ENCODE measurements at places on chromosomes 1 and 21. TPM values are rescaled to one million over a fixed set of nuclear protein-coding genes. Genes with fewer than 3 reads are reported as not detected.

Gene TAF1A
- 20.5 TPM for total RNA-seq

- no peaks in the 10 kb centered on the region for H3K27me3 ChIP-seq
- H3K4me3 ChIP-seq = no peak overlapping the region
- DNase-seq = no peak
- no peak overlapping the region for H3K27ac ChIP-seq
These were observed 11.0 kb upstream of the ZFP69B start for GRCh38 chr1:40439247-40439646.

GRCh38 chr1:207309745-207310273, 11.7 kb upstream of the CD55 start:
- peak overlapping the region; percentile 37 for H3K27ac ChIP-seq
- peak overlapping the region; percentile 56 for H3K4me3 ChIP-seq
- H3K4me1 ChIP-seq = peaks cover 19% of the 10 kb centered on the region
- no peaks in the 10 kb centered on the region for H3K27me3 ChIP-seq
- peak; percentile 22 for DNase-seq
- H3K36me3 ChIP-seq = no peaks in the 10 kb centered on the region

GRCh38 chr1:100721526-100722207, 2.1 kb downstream of the VCAM1 start:
- peaks cover 8% of the 10 kb centered on the region for H3K27me3 ChIP-seq
- no peak for DNase-seq
- no peaks in the 10 kb centered on the region for H3K36me3 ChIP-seq
- H3K4me3 ChIP-seq = no peak overlapping the region
- H3K4me1 ChIP-seq = no peaks in the 10 kb centered on the region

GRCh38 chr1:98398649-98399048, 262.9 kb upstream of the SNX7 start:
- H3K27ac ChIP-seq = no peak overlapping the region
- H3K4me1 ChIP-seq = no peaks in the 10 kb centered on the region
- H3K27me3 ChIP-seq = no peaks in the 10 kb centered on the region
- DNase-seq = no peak
- H3K4me3 ChIP-seq = no peak overlapping the region
- no peaks in the 10 kb centered on the region for H3K36me3 ChIP-seq

GRCh38 chr1:7229186-7229585, 443.9 kb downstream of the CAMTA1 start:
- H3K27me3 ChIP-seq = peaks cover 6% of the 10 kb centered on the region
- H3K4me1 ChIP-seq = no peaks in the 10 kb centered on the region
- H3K36me3 ChIP-seq = no peaks in the 10 kb centered on the region
- H3K4me3 ChIP-seq = no peak overlapping the region
- DNase-seq = no peak

DNA sequence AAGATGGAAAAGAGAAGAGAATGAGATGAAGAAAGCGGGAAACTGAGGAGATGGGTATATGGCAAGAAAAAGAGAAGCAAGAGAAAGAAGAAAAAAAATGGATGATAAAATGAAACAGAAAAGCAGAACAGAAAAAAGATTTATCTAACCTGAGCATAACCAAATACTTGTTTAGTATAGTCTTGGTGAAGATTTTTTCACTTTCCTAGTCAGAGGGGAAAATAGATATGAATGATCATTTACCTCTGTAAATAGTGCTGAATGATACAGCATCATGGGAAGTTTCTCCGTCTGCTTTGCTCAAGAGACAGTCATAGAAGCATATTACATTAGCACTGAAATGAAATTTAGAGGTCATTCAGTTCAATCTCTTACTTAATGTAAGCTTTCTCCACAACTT, 36.1 kb upstream of the PLPPR4 start:
- H3K27me3 ChIP-seq = peaks cover 4% of the 10 kb centered on the region
- H3K4me1 ChIP-seq = no peaks in the 10 kb centered on the region
- no peak overlapping the region for H3K27ac ChIP-seq
- no peak overlapping the region for H3K4me3 ChIP-seq

- no peak overlapping the region for H3K27ac ChIP-seq
- H3K36me3 ChIP-seq = no peaks in the 10 kb centered on the region
- no peak overlapping the region for H3K4me3 ChIP-seq
- DNase-seq = no peak
- no peaks in the 10 kb centered on the region for H3K27me3 ChIP-seq
These were observed 49.8 kb downstream of the ITSN1 start for GRCh38 chr21:33691945-33692603.

Gene NTRK1
- total RNA-seq = not detected

- peaks cover 4% of the 10 kb centered on the region for H3K27me3 ChIP-seq
- H3K4me3 ChIP-seq = no peak overlapping the region
- H3K27ac ChIP-seq = no peak overlapping the region
- no peaks in the 10 kb centered on the region for H3K36me3 ChIP-seq
These were observed 2.3 kb downstream of the MAGI3 start for GRCh38 chr1:113392541-113393128.

DNA sequence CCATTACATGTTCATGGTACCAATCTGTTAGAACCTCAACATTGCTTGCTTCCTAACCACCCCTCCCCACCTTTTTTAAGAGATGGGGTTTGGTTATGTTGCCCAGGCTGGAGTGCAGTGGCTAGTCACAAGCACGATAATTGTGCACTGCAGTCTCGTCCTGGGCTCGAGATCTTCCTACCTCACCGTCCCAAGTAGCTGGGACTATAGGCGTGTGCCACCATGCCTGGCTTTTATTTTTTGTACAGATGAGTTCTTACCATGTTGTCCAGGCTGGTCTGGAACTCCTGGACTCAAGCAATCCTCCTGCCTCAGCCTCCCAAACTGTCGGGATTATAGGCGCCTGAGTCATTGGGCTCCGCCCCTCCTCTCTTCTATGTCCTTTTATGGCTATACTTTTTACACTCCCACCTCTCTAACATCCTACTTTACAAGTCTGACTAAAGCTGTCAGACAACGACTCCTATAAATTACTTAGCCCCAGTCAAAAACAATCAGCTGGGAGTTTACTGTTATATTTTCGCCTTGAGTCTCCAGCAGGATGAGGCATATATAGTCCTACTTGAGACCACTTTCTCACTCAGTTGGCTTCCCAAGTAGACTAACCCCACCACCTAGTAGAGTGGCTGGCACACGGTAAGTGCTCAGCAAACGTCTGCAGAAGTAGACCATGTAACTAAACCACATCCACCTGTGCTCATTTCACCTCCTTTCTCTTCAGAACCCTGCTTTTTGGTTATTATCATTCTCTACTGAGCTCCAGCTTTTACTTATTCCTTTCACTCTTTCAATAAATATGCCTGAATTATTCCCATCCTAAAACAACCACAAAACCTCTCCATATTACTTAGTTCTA, 13.8 kb downstream of the ENSA start:
- H3K4me3 ChIP-seq = peak overlapping the region; percentile 53
- peaks cover 72% of the 10 kb centered on the region for H3K4me1 ChIP-seq
- peaks cover 54% of the 10 kb centered on the region for H3K36me3 ChIP-seq
- H3K27me3 ChIP-seq = no peaks in the 10 kb centered on the region
- peak; percentile 36 for DNase-seq
- peak overlapping the region; percentile 70 for H3K27ac ChIP-seq

Gene ZBTB18
- total RNA-seq = 7.2 TPM

GRCh38 chr1:62282909-62283755, 36.1 kb downstream of the KANK4 start:
- no peak for DNase-seq
- no peaks in the 10 kb centered on the region for H3K36me3 ChIP-seq
- peaks cover 8% of the 10 kb centered on the region for H3K27me3 ChIP-seq
- H3K4me3 ChIP-seq = no peak overlapping the region
- no peak overlapping the region for H3K27ac ChIP-seq
- peaks cover 3% of the 10 kb centered on the region for H3K4me1 ChIP-seq

DNA sequence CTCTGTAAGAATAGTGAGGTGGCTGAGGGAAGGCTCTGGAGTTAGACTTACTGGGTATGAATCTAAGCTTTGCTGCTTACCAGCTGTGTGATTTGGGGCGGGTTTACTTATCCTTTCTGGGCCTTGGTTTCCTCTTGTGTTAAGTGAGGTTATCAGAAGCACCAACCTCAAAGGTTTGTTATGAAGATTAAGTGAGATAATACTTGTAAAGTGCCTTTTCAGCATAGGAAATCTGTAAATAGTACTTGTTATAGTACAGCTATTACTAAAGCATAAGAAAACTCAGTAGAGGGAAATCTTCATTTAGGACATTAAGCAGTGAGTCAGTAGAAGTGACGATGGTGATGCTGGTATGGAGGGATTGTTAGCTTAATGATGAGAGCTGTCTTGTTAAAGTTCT, 12.1 kb downstream of the HHAT start:
- H3K4me1 ChIP-seq = peaks cover 25% of the 10 kb centered on the region
- H3K4me3 ChIP-seq = no peak overlapping the region
- no peaks in the 10 kb centered on the region for H3K36me3 ChIP-seq

Gene FAM72C
- 43.3 TPM for total RNA-seq

- H3K4me1 ChIP-seq = peaks cover 15% of the 10 kb centered on the region
These were observed 33.2 kb downstream of the PIK3R3 start for GRCh38 chr1:46099215-46099614.

Gene SELL
- 365 TPM for total RNA-seq

DNA sequence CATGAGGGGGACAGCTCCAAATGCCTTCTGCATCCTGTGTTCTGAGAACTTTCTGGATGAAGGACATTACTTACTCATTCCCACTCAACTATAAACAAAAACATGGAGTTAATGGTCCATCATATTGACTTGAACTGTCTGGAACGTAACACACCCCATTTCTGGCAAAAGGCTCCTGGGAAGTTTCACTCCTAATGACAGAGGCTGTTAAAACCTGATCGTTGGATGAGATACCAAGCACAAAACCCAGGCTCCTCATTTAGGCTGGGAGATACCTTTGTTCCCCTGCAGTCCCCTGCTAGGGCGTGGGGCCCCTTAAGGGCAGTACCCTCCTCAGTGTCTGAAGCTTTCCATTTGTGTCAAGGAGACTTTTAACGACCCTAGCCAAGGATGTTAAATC, 78.9 kb downstream of the RHOU start:
- H3K4me1 ChIP-seq = peaks cover 24% of the 10 kb centered on the region
- no peaks in the 10 kb centered on the region for H3K27me3 ChIP-seq
- no peak overlapping the region for H3K27ac ChIP-seq
- no peaks in the 10 kb centered on the region for H3K36me3 ChIP-seq
- DNase-seq = no peak

DNA sequence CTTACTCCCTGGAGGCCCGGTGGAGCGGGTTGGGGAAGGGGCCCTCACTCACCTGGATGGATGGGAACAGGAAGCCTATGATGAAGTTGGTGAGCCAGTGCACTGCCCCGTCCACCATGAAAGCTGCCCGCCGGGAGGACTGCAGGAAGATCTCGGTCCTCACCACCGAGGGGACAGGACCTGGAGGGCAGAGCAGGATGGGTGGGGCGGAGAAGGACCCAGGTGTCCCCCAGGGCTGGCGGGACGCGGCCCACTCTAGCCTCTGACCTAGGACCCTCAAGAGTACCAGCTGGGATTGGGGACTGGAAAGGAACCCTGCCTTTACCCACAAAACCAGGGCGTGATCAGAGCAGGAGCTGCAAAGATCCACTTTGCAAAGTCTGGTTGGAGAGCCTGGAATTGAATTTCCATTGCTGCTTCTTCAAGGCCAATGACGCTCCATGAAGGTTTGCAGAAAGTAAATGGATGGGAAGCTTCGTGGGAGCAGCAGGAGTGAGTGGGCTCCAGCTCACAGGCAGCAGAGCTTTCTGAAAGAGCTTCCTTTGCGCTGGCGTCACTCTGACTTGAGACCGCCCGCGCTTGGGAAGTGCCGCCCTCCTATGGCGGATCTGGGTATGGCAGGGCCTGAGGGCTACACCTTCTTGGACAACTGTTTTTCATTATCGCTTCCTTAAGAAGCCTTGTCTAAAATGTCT, 21.4 kb downstream of the SLC2A7 start:
- H3K27me3 ChIP-seq = no peaks in the 10 kb centered on the region
- H3K27ac ChIP-seq = no peak overlapping the region
- no peaks in the 10 kb centered on the region for H3K36me3 ChIP-seq
- peak overlapping the region; percentile 24 for H3K4me3 ChIP-seq

DNA sequence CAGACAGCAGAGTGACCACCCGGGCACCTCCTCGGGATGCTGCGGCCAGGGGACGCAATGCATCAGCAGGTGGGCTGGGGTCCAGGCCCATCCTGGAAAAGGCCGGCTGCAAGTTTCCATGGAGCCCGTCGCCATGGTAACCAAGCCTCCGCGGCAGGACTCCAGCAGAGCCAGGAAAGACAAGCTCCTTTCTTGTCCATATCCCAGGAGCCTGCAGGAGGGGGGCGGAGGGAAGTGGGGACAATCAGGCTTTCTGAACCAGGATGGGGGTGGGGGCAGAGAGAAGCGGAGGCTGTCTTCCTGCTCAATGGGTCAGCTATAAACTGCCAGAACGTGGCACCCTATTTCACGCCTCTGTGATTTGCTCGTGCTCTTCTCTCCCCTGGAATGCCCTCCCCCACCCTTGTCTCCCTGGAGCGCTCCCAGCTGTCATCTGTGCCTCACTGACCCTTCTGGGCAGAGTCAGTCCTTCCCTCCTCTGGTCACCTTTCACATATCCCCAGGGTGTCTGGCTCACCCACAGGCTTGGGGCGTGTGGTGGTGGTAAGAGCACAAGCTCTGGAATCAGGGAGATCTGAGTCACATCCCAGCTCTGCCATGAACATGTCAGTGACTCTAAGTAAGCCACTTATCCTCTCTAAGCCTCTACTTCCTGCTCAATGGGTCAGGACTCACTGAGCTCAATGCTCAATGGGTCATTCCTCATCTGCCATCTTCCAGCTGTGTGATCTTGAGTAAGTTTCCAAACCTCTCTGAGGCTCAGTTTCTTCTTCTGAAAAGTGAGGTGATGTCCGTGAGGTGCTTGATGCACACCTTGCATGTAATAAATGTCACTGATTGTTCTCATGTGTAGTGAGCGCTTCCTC, 58.9 kb upstream of the LAPTM5 start:
- no peak for DNase-seq
- H3K36me3 ChIP-seq = no peaks in the 10 kb centered on the region
- H3K4me1 ChIP-seq = no peaks in the 10 kb centered on the region
- H3K27ac ChIP-seq = no peak overlapping the region
- peaks cover 26% of the 10 kb centered on the region for H3K27me3 ChIP-seq

GRCh38 chr21:42845296-42845965, 33.9 kb downstream of the WDR4 start:
- no peak for DNase-seq
- H3K36me3 ChIP-seq = peaks cover 53% of the 10 kb centered on the region
- H3K4me3 ChIP-seq = no peak overlapping the region
- peaks cover 3% of the 10 kb centered on the region for H3K4me1 ChIP-seq
- H3K27ac ChIP-seq = no peak overlapping the region

DNA sequence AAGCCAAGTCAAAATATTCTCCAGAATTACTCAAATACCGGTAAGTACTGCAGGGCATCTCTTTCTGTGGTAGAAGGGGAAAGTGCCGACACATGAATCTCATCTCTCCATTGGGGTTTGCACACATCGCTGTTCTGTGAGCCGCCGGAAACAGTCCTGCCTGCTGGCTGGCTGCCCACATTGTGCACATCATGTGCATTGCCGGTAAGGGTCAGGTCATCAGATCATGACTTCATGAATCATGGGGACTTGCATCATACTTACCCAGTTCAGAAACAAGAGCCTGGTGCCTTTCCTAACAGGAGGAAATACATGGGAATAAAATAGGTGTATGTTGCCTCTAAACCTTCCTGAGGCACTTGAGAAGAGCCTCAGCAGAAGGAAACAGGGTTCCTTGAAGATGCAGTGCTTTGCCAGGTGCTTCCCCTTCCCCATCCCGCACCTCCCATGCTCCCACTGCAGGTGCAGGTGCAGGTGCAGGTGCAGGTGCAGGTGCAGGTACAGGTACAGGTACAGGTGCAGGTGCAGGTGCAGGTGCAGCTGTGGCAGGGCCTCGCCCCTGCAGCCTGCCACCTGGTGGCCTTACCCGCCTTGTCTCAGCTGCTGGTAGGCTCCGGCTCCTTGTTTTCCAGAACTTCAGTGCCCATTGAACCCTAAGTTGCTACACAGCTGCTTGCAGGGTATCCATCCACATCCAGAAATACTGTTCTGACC, 26.5 kb downstream of the GPR137B start:
- no peaks in the 10 kb centered on the region for H3K27me3 ChIP-seq
- no peak overlapping the region for H3K4me3 ChIP-seq
- peaks cover 5% of the 10 kb centered on the region for H3K36me3 ChIP-seq
- no peak overlapping the region for H3K27ac ChIP-seq
- no peak for DNase-seq
